ENCODE measurements at places on chromosomes 3 and 15.
A peak's percentile ranks its signal among the peaks of the same experiment; 100 is the strongest.

- ATAC-seq = peak; percentile 63
Measured at GRCh38 chr15:84761607-84762131, 13.3 kb downstream of the ZNF592 start.

- no peak for ATAC-seq
Measured at GRCh38 chr3:125401402-125401801, 26.3 kb upstream of the ZNF148 start.

DNA sequence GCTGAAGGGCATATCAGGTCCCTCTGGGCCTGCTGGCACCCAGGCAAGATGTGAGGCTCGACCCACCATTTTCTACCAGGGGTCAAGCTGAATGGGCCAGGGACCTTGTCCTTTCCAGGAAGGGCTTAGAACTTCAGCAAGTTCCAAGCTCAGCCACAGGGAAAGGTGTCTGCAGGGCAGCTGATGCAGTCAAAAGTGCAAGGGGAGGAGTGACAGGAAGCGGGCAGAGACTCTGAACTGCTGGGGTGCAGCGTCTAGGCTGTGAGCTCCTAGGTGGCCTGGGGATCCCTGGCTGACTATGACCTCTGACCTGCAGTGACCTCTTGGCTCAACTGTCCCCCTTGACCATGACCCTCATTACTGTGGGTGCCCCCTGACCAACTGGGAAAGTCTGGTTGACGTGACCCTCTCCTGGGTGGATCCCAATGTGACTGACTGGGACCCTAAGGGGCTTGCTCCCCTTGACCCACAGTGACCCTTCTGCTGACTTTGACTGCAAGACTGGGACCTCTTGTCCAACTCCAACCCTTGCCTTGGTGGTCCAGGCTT is 14.4 kb upstream of the SEC13 start:
- ATAC-seq = no peak

- ATAC-seq = no peak
Measured at GRCh38 chr15:77455696-77456321, 35.1 kb downstream of the HMG20A start.

GRCh38 chr15:61337541-61337940 is 108.4 kb upstream of the RORA start:
- no peak for ATAC-seq

- ATAC-seq = no peak
Measured at GRCh38 chr3:156837115-156837514, 11.0 kb downstream of the LEKR1 start.

- peak; percentile 10 for ATAC-seq
Measured at GRCh38 chr3:125165189-125165947, 47.2 kb downstream of the SLC12A8 start.

DNA sequence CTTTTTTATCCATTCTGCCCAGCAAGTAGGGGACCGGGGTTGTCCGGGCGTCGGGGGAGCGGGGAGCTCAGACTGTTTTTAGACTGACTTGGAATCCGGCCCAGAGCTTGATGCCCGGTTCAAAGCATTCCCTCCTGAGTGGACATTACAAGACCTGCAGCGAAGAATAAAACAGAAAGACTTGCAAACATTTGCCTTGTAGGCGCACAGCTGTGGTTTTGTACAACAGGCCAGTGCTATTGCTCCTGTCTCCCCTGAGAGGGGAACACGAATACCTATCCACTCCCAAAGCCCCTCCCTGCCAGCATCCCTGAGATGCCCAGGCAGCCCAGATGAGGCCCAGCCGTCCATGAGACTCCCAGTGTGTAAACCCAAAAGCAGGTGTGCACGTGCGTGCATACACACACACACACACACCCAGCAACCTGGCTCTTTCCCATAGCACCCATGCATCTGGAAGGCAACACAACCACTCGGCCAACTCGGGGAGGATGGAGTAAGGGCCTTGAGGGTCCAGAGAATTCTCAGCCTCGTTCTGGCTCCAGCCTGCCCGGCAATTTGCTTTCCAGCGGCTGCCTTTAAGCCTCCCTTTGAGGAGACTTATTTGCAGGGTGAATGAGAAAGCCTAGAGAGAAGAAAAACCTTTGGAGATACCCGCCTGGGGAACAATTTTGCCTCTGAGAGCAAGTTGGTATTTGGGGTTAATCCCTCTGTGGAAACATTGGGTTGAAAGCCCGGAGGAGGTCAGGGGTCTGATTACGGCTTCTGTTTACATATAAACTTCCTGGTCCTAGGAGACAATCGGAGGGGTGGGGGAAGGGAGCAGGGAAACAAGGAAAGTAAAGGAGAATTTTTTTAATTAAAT is 161.0 kb upstream of the HES1 start:
- ATAC-seq = no peak

DNA sequence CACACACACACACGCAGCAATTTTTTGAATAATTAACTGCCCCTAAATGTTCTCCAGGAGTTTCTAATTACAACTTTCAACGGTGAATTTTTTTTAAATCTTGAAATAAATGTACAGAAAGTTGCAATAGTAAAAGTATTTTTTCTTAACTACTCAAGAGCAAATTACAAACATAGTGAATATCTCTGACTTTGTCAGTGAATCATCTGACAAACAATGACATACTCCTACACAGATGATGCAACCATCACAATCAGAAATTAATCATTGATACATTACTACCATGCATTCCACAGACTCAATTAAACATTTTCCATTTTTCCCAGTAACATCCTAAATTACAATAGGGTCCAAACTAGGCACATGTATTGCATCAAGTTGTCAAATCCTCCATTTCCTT is 597.3 kb downstream of the NAALADL2 start:
- no peak for ATAC-seq

- ATAC-seq = peak; percentile 94
Measured at GRCh38 chr15:40550341-40551037, 14.4 kb downstream of the CCDC32 start.

Measured in stimulated activated memory B cell treated with anti-CD40 and anti-IgM and Interleukin-4, amounts not matched to agents 10 μg/mL and 1 μg/mL and 100 μg/mL, for 72 hours (primary cell).